ENCODE measurements at places on chromosomes 13 and 19.

GRCh38 chr13:27919659-27919933 lies 204 bp upstream of the PDX1 start:
- no peak for DNase-seq

- DNase-seq, result no peak
These were observed 15.0 kb downstream of the POLR1D start for GRCh38 chr13:27636589-27637288.

- peak; percentile 66 for DNase-seq
These were observed 801 bp downstream of the KCTD12 start for GRCh38 chr13:76885203-76886004.

GRCh38 chr13:34350671-34351070 lies 532.7 kb downstream of the RFC3 start:
- no peak for DNase-seq

- DNase-seq, result no peak
These were observed 29.0 kb downstream of the CARS2 start for GRCh38 chr13:110676595-110677587.

- DNase-seq, result no peak
These were observed 164.2 kb upstream of the SOX1 start for GRCh38 chr13:111902726-111903125.

DNA sequence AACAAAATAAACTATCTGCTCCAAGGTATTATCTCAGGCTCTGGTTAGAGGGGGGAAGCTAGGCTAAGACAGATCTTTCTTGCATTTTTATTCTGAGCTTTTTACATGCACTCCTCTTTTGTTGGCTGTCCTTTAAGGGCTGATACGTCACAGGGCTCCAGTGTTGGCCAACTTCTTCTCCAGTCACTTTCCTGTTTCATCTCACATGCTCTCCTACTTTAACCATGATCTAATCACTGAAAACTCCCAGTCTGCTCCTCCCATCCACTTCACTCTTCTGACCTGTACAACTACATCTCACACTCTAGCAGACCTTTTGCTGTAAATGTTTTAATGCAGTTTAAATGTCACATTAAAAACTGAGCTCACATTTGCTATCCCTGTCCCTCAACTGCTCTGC lies 510.0 kb upstream of the KLF12 start:
- DNase-seq, result no peak

DNA sequence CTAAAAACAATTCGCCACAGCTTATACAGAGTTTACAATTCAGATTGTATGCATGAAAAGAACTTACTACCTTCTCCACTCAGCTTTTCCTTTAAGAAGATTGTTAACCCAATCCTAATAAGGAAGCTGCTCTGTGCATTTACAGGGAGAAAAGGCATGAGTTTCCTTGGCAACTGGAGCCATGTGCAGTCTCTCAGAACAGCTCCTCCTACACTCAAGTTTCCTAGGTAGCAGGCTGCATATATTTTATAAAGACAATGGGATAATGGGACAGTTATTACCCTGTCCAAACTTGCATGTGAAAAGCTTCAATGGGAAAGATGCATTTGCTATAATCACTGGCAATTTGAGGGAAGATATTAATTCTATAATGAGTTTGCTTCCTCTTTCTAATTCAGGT lies 125.5 kb upstream of the TRPC4 start:
- DNase-seq, result no peak

DNA sequence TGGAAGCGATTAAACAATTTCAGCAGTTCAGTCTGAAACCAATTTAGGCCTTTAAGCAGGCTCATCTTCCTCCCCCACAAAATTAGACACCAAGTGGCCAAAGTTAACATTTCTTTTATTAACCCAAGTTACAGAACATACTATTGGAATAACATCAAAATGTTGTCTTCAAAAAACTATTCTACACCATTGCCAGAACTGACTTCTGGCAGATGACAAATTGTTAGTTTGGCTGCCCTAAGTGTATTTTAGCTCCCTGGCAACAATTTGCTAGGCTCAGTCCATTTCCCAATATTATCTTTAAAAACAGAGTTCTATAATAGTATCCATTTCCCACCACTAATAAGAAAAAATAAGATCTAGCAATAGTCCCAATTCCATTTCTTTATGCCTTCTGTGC lies 107.8 kb downstream of the SGCG start:
- no peak for DNase-seq
